Jurkat, Clone E6-1 (cell line): ENCODE measurements at places on chromosomes 13 and 19.

DNA sequence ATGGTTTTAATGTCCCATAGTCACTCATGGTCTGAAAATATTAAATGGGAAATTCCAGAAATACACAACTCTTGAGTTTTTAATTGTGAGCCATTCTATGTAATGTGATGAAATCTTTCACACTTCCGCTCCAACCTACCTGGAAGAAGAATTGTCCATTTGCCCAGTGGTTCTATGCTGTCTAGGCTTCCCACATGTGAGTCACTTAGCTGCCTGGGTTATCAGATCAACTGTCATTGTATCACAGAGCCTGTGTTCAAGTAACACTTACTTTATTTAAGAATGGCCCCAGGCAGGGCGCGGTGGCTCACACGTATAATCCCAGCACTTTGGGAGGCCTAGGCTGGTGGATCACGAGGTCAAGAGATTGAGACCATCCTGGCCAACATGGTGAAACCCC lies 1450.5 kb downstream of the EFNB2 start:
- no peak for DNase-seq

- no peak for DNase-seq
These were observed 1257.9 kb downstream of the PCDH17 start for GRCh38 chr13:58889474-58889873.

- DNase-seq = no peak
These were observed 11.8 kb downstream of the AP3D1 start for GRCh38 chr19:2139385-2140137.

- peak; percentile 60 for DNase-seq
These were observed 10.2 kb upstream of the CCDC97 start for GRCh38 chr19:41299755-41300089.

DNA sequence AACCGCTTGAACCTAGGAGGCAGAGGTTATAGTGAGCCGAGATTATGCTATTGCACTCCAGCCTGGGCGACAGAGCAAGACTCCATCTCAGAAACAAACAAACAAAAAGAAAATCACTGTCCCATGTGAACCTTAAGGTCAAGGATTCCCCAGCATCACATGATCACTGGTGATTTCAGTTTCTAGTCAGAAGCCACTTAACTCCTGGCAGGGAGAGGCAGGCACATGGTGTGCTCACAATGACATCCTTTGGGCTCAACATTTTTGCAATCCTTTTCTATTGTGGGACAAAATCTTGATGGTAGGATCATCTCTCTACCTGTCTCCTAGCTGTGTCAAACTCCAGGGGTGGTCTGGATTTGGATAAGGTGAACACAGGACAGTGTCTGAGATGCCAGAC lies 12.1 kb downstream of the AKAP8 start:
- no peak for DNase-seq

DNA sequence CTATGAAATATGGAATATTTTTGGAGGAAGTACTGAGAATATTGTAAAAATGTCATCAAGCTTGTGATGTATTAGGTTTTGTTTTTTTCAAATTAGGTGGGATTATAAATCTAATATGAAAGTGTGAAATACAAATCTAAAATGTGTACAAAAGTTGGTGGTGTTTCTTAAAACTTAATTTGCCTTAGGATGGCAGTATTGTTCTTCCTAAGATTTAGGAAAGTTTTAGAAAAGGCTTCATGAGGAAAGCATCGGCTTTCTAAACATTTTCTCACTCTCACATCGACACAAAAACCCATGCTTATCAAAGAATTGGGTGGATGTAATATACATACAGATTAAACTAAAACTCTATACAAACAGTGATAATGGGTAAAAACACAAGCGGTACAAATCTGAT lies 972.0 kb upstream of the PCDH20 start:
- DNase-seq = no peak

- DNase-seq = no peak
These were observed 21.0 kb upstream of the FBL start for GRCh38 chr19:39867133-39867532.

GRCh38 chr13:109346060-109346459 lies 440.3 kb downstream of the IRS2 start:
- no peak for DNase-seq

DNA sequence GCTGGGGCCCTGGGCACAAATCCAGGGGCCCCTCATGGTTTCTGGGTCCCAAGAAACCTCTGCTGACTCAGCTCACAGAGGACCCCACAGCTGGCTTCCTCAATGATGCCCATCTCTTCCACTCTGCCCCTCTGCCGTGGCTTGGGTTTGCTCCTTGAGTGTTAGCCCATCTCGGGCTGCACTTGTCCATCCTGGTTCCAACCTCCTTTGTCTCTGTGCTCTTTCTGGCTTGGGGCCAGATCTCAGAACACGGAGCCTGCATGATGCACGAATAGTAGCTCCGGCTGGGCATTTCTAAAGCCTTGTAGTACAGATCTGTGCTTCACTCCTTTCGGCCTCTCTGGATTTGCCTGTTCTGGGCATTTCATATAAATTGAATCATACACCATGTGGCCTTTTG lies 53.8 kb downstream of the F2RL3 start:
- DNase-seq = no peak

- no peak for DNase-seq
These were observed 1070.2 kb downstream of the EFNB2 start for GRCh38 chr13:105465251-105465650.

GRCh38 chr19:43310221-43310620 lies 40.9 kb upstream of the PSG9 start:
- DNase-seq = no peak

DNA sequence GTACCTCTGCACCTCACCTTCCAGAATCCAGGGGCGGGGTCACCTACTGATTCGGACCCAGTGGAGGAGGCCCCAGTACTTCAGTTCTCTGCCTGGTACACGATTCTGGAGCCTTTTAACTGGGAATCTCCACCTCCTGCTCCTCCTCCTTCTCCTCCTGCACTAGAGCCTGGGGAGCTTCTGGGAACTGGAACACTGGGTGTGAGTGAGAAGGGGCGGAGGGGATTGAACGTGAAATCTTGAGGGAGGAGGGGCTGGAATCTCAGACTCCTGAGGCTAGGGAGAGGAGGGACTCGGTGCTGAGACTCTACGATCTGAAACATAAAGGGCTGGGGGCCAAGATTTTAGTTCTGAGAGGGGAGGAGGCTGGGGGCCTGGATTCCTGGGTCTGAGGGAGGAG lies at the start of gene KLK8:
TSS of gene KLK8 (minus strand) at position 90 of the 400 bp plus-strand sequence. CDS start 437 bp downstream, outside the sequence.
- no peak for DNase-seq

DNA sequence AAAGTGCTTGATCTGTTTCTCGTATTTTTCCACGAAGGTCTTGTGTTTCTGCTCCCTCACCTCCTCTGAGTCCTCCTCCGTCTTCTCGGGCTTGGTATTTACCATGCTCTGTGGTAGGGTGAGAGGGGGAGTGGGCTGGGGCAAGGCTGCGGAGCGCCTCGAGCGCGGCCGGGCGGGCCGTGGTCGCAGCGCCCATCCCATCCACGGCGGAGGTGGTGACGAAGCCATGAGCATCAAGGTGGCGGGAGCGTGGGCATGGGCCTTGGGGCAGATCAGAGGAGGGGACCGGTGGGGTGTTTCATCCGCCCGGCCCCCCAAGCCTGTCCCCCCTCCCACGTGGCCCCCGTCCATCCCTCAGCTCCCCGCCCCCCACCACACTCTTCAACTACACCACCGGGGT lies 7.9 kb downstream of the CDC37 start:
- no peak for DNase-seq

- DNase-seq = no peak
These were observed 21.8 kb downstream of the HCN2 start for GRCh38 chr19:611481-611868.

DNA sequence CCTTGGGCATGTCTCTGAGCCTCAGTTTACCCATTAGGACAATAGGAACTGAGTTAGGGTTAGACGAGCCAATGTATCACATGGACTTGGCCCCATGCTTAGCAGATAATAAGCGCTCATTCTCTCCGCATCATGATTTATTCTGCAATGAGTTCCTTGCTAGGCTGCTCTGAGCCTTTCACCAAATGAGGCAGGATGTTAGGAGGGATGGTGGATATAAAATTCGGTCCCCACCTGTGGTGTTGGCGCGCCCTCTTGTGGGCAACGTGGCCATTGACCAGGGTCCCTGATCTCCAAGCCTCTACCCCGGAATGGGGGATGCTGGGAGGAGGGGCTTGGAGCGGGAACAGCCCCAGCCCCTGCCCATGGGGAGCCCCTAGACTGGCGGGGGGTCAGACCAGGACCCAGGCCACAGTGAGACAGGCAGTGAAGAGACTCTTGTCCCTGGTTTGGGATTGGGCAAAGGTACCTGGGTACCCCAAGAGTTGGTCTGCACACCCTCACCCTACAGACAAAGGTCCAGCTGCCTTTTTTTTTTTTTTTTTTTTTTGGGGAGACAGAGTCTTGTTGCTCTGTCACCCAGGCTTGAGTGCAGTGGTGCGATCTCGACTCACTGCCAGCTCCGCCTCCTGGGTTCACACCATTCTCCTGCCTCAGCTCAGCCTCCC lies 43.9 kb downstream of the CERS4 start:
- peak; percentile 70 for DNase-seq

GRCh38 chr19:40650749-40651305 lies 39.6 kb downstream of the NUMBL start:
- no peak for DNase-seq

DNA sequence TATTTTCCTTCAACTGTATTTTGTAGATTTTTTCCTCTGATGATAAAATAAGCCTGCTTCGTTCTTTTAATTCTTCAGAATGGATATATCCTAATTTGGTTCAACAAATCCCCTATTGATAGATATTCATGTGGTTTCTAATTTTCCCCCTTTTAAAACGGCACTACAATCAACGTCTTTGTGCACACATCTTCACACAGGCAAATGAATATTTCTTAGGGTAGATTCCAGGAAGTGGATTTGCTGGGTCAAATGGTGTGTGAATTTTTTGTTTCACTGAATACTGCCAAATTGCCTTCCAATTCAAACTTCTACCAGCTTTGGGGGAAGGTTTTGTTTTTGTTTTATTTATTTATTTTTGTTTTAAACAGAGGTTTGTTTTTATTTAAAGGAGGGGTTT lies 287.2 kb downstream of the FOXO1 start:
- no peak for DNase-seq
